Fibroblast of mammary gland (primary cell): ENCODE measurements at places on chromosomes 2 and 18.

GRCh38 chr2:28047681-28048080, 157.2 kb downstream of the BABAM2 start:
- DNase-seq = peak; percentile 79

GRCh38 chr2:239747771-239748170, 277.4 kb downstream of the NDUFA10 start:
- DNase-seq = no peak

DNA sequence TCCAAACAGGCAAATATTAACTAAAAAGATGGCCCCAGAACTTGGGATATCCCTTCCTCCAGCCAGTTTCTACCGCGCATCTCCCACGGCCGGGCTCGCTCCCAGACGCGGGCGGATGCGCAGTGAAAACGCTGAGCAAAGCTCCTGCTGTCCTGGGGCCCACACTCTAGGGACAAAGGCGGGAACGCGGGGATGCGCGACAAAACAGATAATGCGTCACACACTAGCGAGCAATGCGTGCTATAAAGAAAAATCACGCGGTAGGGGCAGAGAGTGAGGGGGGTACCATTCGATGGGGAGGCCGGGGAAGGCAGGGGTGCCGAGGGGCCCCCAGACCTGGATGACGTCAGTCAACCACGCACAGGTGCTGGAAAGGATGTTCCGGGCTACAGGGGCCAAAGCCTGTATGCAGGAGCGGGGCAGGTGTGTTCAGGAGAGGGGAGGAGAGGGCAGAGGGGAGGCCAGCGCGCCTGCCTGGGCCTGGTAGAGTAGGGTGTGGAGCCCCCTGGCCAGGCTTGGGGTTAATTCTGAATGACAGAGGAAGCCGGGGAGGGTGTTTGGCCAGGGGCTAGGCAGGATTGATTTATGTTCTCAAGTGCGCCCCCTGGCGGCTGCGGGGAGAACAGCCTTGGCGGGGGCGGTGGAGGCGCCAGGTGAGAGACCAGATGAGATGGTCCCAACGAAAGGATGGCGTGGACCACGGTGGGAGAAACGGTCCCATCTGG, 14.9 kb upstream of the ITM2C start:
- peak; percentile 21 for DNase-seq

DNA sequence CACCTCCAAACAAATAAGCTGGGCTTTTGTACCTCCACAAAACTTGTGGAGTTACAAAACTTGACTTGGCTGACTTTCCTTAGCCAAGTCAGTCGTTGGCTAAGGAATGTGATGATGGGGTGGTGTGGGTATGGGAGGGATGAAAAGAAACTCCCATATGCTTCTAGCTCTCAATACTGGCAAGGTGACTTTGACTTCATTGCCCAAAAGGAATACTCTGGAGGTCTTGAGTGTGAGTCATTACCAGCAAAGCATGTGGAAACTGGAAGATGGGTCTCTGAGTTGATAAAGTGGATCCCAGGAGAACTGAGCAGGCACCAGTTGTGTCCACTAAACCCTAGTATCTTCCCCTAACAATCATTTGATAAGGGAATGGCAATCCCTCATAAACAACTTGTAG, 226.7 kb downstream of the GULP1 start:
- DNase-seq = peak; percentile 74

GRCh38 chr18:25595274-25596060, 243.5 kb upstream of the ZNF521 start:
- no peak for DNase-seq

DNA sequence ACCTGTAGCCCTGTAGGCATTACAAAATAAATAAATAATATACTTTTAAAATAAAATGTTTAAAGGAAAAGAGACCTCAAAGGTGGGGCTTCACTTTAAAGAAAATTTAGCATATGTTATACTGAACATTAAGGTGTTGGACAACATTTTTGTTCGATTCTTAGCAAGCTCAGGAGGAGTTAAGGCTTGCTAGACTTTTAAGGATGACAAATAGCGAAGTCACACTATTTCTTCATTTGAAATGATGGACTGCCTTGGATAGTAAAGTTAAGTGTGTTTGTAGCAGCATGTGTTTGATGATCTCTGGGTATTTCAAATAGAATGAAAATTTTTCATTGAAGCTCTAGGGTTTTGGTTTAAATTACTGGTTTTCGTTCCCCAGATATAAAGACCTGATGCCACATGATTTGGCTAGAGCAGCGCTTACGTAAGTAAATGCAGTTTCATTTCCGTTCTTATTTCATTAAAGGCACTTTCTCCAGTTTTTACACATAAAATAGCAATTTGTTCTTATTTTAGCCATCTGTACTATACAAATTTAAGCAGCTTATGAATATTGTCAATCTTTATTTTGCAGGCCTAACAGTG, 24.9 kb downstream of the HADHB start:
- DNase-seq = peak; percentile 66

DNA sequence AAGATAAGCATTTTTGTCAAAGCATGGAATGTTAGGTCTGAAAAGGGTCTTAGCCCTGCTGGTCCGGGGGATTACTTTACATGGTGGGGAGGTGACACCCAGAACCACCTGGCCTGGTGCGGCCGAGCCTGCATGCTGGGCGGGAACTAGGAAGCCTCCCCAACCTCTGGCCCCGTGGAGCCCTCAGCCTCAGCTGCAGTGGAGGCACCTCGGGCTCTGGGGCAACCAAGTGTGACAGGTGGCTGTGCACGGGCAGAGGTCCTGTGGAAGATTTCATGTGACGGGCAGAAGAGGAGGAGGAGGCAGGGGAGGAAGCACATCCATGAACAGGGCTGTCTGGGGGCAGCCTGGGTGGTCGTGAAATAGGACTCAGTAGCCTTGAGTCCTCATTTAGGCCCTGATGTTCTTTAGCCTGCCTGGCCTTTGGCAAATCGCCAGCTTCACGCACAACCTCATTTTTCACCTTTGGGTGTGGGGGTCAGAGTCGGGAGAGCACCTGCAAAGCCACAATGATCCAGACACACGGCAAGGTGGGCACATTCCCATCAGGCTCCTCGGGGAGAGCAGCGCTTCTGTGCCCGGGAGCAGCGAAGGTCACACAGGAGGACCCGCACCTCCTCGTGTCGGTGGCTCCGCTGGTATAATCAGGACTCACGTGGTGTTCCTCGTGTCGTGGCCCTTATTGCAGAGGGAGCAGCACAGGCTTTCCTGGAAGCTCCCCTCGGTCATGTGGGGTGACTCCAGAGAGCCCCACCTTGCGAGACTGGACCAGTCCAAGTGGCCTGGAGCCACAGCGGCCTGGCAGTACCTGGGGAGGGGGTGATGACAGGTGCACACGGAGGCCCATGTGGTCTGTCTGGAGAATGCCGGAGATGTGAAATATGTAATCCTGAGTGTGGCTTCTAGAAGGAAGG, 13.9 kb downstream of the CNDP2 start:
- DNase-seq = no peak

DNA sequence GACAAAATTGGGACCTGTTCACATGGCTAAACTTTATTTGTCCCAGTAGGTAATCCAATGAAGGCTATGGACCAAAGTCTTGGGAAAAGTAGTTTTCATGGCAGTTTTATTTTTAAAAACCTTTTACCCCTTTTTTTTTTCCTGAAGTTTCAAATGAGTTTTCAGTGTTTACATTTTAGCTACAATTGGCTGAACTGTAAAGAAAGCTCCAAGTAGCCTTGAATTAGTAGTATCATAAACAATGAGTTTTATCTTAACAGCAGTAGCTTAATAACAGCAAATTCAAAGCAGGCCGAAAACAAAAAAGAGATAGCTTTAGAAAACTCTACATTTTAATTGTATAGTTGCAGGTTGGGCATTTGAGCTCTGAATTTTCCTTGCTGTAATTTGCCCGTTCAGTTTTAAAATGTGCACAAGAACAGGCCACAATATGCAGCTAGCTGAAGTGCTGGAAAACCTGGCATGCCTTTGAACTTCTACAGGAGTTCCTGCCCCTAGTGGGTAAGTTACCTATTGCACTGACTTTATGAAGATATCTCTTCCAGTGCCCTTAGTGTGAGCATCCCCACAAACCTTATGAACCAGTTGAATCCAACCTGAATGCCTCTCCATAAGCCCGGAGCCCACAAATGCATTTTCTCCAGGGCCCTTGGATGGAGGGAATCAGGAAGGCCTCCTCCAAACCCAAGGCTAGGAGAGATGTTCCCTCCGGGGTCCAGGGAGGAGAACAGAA, 106.7 kb downstream of the XRCC5 start:
- DNase-seq = peak; percentile 28

DNA sequence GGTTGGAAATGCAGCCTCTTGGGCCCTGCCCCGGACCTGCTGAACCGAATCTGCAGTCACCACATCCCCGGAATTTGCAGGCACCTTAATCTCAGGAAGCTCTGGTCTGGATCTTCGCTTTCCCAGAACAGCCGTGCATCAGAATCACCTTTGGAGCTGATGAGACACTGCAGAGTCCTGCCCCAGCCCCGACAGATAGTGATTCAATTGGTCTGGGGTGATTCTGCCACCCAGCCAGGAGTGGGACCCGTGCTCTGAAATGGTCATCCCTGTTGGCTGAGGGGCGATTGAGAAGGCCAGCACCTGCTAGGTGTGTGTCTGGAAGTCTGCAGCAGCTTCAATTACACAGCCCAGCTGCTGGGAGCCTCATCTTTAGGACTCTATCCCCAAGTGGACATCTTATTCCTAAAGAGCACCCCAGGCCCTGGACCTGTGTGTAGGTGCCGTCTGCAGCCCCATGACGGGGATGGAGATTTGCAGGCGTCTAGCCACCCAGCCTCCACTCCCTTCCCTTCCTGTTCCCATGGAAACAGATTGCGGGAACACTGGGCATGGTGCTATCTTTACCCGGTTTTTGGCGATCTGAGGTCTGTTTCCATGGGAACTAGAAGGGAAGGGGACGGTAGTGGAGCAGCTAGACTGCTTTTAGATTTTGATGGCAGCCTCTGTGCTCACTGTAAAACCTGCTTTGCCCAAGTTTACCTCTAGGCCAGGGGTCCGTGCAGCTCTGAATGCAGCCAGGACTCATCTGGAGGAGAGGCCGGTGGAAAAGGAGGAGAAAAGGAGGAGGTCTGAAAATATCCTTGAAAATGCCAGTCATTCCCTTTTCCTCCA, 156.1 kb downstream of the LDLRAD4 start:
- no peak for DNase-seq

- DNase-seq = no peak
These were observed 13.8 kb upstream of the TTC27 start for GRCh38 chr2:32614084-32614483.

- DNase-seq = no peak
These were observed 567.0 kb upstream of the SOX11 start for GRCh38 chr2:5125017-5125730.

DNA sequence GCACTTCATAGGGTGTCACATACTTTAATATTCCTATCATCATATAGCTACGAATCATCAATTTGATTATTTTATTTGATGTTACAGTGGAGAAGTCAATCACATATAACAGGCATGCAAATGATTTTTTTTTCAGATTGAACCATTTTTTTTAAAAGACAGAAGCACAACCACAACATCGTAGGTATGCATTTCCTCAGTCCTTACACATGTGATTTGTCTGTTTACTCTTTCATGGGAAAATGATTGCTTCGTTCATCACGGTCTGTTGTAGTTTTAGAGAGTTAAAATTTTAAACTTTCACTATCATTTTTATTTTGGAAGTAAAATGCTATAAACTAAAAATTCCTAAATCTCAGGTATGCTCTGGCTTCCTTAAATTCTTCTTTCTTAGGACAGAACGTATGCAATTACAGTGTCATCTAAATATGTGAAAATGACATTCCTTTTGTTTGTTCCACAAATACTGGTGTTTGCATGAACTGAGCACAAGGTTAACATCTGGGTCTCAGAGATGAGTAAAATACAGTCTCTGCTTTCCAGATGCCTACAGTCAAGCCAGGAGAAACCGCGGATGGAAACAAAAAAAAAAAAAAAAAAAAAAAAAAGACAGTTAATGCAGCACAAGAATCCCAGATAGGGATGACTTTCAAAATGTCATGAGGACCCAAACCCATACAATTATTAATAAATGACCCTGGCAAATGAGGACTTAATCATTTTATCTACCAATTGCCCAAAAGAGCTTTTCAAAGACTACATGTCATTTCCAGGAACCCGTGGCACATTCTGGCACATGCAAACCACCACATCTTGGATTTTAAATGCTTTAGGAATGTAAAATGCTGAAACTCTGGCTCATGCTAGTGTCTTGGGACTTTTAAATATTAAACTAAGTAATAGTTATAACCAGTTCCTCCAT, 201.2 kb downstream of the LRP1B start:
- peak; percentile 31 for DNase-seq

DNA sequence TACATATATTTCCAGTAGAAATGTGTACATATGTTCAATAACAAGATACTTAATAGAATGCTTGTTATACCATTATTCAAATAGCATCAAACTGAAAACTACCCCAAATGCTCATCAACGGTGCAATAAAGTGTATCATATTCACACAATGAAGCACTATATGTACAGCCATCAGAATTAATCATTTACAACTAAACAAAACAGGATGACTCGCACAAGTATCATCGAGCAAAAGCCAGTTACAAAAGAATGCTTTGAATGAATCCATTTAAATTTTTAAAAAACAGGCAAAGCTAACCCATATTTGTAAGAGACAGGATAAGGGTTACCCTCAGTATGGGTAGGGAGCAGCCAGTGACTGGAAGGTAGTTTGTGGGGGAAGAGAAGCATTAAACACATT, 132.8 kb upstream of the PDE1A start:
- DNase-seq = peak; percentile 74

DNA sequence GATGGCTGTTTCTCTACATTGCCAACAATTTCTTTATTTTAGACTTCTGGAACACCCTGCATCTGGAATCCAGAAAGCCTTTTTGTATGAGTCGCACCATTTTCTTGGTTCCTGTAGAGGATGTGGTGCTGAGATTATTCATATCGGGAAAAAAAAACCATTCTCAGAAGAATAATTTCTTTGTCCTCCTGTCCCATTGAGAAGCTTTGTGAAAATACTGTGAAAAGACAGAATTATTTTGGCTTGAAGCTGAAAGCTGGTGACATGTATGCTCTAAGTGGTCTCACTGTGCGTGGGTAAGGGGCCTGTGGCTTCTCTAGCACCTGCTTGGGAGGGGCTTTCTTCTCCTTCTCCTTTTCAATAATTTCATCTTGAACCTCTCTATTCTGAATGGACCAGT, 138.4 kb downstream of the FAM210A start:
- no peak for DNase-seq

DNA sequence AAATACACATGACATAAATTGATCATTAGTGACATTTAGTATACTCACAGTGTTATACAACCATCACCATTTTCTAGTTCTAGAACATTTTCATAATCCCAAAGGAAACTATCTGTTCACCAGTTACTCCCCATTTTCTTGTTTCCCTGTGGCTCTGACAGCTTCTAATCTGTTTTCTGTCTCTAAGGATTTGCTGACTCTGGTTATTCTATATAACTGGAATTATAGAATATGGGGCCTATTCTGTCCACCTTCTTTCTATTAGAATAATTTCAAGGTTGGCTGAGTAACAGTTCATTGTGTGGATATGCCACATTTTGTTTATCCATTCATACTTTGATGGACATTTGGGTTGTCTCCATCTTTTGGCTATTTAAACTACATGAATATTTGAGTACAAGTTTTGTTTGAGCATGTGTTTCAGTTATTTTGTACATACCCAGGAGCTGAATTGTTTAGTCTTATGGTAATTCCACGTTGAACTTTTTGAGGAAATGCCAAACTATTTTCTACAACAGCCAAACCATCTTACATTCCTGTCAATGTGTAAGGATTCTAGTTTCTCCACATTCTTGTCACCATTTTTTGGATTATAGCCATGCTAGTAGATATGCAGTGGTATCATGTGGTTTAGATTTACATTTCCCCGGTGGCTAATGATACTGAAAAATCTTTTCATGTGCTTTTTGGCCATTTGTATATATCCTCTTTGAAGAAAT, 20.5 kb downstream of the KIAA1328 start:
- DNase-seq = peak; percentile 39
